ENCODE measurements at places on chromosomes 13 and 19.
A peak's percentile ranks its signal among the peaks of the same experiment; 100 is the strongest.

- no peak for DNase-seq
These were observed 17.0 kb downstream of the PLVAP start for GRCh38 chr19:17359905-17360800.

GRCh38 chr13:84332346-84332745, 450.1 kb upstream of the SLITRK1 start:
- no peak for DNase-seq

DNA sequence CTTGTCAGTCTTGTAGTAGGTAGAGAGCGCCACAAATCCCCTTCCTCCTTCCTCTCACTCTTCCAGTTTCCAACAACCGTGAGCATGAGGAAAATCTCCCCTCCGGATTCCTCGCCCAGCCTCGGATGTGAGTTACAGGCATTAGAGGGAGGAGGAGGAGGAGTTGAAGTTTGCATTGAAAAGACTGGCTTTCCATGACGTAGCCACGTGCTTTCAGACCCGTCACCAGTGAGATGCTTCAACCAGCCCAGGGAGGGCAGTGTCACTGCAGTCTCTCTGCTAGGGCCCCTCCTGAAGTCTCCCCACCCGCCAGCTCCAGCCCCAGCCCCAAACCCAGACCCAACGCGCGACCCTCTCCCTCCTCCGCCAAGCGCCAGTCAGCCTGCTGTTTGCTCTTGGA, 442 bp upstream of the FGF14 start:
- no peak for DNase-seq

GRCh38 chr13:28137596-28137995, 749 bp upstream of the PAN3 start:
- DNase-seq: no peak

- no peak for DNase-seq
These were observed 10.2 kb downstream of the C19orf25 start for GRCh38 chr19:1468821-1469254.

GRCh38 chr19:37572203-37572602, 22.4 kb downstream of the ZNF571 start:
- DNase-seq: no peak

DNA sequence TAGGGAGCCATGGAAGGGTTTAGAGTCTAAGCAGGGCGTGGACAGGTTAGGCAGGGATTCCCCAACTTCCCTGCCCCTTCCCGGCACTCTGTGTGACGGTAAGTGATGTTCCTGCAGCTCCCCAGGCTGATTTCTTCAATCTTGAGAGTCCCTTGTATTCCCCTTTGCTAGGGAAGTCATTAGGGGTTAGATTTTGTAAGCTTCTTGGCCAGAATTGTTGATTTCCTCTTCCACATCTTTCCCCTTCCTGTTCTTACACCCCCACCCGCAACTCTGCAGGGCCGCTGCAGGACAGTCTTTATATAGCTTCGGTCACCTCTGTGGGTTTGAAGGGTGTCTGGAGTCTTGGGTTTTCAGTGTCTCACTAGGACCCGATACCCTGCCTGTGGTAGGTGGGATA, 10.6 kb upstream of the ADGRE1 start:
- no peak for DNase-seq

DNA sequence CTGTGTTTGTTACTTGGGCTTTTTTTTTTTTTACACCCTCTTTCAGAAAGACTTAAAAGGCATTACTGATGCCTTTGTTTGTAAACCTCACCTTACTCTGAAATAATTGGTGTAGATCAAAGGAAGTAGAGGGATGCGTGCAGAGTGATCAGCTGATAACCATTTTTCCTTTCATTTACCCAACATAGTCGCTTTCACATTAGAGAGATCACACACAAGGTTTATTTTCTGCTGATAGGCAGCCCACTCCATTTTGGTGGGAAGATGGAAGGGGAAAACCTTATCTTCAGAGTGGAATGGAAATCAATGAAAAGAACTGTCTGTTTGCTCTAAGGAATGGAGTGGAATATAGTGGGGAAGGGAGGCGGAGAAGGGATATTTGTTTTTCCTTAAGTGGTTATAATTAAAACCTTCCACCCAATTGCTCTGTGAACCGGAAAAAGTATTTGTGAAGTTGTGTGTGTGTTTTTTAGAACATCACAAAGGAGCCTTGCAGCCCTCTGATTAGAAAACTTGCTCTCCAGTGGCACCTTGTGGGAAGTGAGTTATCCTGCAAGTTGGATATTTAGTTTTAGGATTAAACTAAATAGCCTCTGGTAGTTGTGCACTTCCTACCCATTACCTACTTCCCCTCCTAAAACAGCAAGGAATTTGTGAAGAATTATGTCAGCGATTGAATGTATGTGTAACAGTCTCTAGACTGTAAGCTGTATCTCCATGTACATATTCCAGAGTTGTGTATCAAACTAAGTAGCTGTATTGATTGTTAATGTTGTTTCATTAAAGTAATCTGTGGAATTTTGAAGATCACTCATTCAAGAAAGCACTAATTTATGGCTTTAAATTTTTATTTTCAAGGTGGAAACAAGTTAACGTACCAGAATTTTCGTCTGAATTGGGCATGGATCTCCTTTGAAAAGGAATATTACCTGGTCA, 76.8 kb downstream of the FREM2 start:
- no peak for DNase-seq

GRCh38 chr13:30848332-30849027, 57.6 kb upstream of the MEDAG start:
- DNase-seq: no peak

GRCh38 chr13:66887088-66887487, 343.0 kb downstream of the PCDH9 start:
- DNase-seq: no peak

GRCh38 chr19:41706741-41707501, 1.5 kb upstream of the CEACAM5 start:
- DNase-seq: peak; percentile 59

DNA sequence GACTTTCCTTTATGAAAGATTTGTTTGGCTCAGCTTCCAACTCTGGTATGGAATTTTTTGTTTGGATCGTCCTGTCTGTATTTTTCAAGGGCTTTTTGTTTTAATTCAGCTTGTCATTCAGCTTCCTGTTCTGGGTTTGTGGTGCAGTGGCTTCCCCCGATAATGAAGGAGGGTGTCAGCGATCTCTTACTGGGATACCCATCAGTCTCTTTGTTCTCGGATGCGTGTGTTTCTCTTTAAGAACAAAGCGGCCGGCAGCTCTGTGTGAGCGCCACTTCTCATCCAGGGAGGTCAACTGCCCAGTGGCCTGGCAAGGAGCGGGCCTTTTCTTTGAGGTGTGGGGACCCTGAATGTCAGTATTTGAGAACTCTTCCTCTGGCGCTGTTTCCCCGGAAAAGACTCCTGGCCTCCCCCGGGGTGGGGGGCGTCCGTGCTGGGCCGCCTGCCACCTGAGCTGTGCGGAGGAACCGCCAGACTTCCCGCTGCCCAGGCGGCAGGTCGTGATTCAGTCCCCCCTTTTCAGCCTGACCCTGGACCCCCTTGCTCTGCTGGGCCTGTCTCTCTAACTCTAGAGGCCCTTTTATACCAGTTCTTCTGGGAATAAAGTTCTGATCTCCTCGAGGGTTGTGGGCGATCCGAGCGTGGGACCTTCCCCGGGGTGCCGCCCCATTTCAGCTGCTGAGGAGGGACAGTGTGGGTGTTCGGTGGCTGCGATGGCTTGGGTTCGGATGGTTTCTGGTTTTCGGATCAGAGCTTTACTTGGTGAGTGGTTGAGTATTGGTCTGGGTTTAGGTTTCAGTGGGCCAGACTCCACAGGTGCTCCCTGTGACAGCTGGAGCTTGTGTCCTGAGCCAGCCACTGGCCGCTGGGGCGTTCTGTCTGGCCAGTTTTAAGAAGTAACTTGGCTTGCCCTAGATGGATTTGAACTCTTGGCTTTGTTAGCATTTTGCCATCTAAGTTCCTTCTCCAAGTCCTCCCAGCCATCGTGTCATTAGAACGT, 3.4 kb downstream of the SF3A2 start:
- DNase-seq: no peak

DNA sequence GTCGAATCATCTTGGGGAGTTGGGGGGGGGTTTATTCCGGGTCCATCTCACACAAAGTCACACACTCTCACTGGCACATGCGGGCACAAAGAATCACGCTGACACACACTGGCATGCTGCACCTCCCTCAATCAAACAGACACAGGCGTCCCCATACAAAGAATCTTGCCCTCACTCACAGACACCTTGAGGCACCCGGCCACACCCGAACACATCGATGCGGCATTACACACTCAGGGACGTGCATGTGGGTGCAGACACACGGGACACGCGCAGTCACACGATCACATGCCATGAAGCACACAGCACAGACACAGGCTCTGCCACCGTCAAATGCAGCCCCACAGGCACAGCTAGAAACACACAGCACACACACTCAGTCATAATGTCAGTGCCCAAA, 7.8 kb downstream of the NFIX start:
- DNase-seq: no peak

DNA sequence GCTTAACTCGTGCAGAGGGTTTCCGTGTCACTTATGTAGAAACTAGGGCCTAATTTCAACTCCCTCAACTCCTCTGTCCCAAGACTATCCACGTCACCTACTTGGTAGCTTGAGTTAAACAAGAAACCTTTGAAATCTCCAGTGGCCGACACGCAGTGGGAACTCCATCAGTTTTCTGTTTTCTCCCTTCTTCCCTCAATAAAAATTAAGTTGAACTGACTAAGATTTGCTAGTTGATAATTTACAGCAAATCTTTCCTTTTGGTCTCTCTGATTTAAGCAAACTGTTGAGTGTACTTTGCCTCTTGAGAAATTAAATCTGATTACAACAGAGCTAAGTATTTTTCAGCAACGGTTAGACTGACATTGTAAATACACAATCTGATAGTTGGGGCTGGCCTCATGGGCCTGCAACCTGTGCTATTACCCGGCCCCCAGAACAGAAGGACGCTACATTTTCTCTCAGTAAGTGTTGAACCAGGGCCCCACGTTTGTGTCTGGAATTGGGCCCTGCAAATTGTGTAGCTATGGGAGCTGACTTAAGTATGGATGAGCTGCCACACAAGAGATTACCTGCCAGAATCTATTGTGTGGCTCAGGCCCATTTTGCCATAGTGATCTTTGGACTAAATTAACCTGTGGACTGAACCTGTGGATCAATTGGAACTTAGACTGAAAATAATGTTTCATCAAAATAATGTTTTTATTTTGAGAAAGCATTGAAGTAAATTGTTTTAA, 708 bp upstream of the ESD start:
- no peak for DNase-seq

DNA sequence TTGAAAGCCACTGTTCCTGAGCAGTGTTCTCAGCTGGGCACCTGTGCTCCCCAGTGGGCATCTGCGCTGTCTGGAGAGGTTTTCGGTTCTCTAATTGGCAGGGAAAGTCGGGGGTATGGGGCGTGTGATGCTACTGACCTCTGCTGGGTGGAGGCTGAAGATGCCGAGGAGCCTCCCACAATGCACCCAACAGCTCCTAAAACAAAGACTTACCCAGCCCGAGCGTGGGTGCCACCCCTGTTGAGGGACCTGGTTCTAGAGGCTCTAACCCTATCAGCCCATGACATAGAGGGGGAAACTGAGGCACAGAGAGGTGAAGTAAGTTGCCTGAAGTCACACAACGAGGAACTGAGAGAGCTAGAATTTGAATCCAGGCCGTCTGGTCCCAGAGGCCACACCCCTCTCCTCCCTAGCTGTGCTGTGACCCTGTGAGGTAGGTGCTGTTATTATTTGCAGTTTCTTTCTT, 2.3 kb downstream of the SPACA4 start:
- DNase-seq: no peak

DNA sequence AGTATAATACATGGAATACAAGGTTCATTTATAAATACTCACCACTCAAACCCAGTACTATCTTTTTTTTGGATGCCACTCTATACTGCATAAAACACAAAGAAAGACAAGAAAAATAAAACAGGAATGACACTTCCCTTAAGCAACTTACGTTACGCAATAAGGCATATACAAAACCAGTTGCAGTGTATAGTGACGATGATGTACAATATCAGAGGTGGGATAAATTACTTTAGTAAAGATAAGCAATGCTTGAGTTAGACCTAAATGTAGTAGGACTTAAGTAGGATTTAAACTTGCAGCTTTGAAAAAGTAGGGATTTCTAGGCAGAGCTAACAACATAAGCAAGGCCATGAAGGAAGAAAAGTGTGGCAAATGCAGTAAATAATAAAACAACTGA, 374.9 kb downstream of the SPRY2 start:
- no peak for DNase-seq

GRCh38 chr13:93554514-93554913, 327.9 kb downstream of the GPC6 start:
- DNase-seq: no peak

- no peak for DNase-seq
These were observed 146.3 kb downstream of the TM9SF2 start for GRCh38 chr13:99647596-99647985.

Data from NCI-H1436 treated with DMSO at 0.1 percent for 48 hours (cell line).